Lung microvascular endothelial cell (primary cell): ENCODE measurements at places on chromosomes 2 and 18.

GRCh38 chr2:42314892-42315468, 46.0 kb downstream of the COX7A2L start:
- DNase-seq = no peak

GRCh38 chr18:8788503-8789429, 83.4 kb downstream of the MTCL1 start:
- DNase-seq = no peak

DNA sequence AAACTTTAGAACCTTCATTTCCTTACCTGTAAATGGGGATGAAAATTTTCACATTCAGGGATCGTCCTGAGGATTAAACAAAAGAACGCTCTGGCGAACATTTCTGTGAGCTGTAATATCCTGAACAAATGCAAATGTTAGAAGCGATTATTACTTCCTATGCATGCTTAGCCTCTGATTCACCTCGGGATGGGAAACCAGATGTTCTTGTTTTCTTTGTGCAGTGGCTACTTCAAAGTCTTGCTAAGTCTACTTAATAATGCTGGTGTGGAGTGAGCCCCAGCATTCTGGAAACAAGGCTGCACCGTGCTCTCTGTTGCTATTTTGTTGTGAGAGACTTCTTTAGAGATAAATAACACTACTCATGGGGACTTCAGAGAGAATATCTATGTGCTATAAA, 119.1 kb upstream of the PELI1 start:
- DNase-seq = peak; percentile 88

DNA sequence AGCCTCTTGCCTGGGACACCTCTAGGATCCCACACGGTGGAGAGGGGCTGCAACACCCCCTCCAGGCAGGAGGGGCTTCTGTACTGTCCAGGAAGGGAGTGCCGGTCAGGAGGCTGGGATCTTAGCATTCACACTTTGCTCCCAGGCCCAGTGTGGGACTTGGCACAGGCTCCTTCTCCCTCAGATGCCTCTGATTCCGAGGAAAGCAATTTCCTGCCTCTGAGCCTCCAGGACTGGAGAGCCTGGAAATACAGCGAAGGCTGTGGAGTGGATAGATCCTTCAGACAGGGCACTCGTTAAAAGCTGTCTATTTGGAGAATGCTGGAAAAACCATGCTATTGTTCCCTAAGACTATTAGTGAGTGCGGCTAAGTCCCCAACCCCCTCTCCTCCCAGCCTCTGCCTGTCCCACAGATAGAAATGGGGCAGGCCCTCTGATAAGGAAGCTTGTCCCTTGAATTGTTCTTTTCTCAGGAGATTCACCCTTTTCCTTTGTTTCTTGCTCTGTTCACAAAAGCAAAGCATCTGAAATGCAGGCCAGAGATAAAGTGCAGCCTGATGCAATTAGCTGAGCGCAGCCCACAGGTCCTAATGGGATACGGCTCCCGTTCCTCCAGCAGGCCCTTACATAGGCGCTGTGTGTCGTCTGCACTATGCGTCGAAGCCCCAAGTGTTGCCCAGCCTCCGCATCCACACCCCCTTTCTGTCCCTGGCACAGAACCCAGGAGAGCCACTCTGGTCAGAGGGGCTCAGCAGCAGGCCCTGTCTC, 252.2 kb downstream of the KLHL29 start:
- DNase-seq = no peak

DNA sequence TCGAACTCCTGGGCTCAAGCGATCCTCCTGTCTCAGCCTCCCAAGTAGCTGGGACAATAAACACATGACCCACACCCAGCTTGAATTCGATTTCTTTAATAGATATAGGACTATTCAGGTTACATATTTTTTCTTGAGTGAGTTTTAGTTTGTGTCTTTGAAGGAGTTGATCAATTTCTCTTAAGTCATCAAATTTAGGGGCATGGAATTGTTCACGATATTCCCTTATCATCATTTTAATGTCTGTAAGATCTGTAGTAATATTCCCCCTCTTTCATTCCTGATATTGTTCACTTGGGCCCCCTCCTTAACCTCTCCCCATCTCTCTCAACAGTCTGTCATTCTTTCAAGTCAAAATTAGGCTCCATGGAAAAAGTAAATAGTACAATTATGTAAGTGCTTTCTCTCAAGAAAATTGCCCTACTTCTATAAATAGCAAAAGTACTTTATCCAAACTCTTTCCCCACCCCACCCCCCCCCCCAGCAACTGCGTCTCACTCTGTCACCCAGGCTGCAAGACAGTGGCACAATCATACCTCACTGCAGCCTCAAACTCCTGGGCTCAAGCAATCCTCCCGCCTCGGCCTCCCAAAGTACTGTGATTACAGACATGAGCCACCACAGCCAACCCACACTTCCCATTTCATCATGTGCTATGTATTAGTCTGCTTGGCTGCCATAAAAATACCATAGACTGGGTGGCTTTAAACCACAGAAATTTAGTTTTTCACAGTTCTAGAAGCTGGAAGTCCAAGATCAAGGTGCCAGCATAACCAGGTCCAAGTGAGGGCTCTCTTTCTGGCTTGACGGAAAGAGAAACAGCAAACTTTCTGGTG, 20.1 kb downstream of the WDR33 start:
- DNase-seq = no peak

- DNase-seq = no peak
Observed at GRCh38 chr2:40361478-40361877, 90.4 kb downstream of the SLC8A1 start.

DNA sequence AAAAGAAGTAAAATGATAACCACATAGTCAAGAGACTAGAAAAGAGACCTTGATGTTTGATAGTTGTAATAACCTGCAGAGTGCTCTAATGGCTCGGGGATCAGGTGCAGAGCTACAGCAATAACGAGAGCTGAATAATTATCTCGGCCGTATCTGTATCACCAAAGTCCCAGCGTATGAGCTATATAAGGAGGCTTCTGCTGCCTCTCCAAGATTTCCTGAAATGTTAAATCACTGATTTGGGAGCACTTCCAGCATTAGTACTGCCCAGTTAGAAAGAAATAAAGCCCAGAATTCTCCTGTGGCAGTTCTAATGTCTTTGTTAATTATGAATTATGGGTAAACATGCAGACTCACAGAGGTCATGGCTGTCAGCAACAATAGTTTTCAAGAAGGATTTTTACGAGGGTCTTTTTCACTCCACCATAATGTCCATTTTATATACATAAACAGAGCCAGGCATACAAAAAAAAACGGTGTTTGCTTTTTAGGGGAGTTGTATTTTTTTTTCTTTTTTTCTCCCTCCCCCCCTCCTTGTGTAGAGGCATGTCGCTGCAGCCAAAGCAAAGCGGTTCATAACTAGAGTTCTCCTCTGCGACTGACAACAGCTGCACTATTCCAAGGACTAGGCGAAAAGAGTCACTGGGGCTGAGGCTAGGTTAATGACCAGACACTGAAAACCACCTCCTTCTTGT, 168.3 kb upstream of the VRK2 start:
- DNase-seq = no peak

DNA sequence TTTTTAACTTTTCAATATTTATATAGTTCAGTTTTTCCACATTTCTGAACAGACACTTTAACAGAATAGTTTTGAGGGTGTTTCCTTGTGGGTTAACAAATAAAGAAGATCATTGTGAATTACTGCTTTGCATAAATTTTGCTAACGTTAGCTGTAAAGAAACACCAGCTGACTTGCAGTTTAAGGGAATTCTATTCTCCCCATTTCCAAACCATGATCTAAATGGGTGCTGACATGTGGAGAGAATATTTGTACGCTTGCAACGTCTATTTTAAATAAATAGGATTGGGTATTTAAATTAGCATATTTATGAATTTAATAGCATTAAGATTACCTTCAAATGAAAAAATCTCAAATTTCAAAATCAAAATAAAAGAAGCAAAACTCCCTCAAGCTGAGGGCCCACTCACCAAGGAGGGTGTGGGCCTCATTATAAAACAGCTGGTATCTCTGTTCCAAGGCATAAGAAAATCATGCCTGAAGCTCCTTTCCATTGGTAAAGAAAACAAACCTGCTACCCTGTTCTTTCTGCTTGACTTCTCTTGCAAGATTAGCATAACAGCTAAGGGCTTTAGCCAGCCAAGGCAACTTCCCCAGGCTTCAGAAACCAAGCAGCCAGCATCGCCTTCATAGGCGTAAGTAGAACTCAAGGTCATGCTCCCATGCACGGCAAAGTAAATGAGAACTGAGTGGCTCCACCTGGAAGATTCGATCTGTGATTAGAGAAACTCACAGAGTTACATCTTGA, 3.2 kb downstream of the MRO start:
- no peak for DNase-seq
